ENCODE measurements at places on chromosomes 7 and 10.

DNA sequence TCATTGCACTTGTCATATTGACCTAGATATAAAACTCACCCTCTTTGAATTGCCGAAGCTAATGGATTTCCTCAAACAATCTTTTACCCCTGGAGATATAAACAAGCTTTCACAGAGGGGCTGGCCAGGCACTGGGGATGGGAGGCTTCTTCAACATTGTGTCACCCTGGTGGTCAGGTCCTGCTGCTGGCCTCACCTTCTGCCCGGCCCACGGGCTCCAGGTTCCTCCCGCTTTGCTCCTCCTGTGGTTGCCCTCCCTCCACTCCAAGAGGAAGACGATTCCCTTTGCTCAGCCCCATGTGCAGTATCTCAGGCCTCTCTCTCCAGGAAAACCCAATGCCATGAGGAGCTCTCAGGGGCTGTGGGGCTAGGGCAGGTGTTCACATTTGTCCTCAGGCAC, 118.1 kb upstream of the ADCY1 start:
- no peak for DNase-seq

DNA sequence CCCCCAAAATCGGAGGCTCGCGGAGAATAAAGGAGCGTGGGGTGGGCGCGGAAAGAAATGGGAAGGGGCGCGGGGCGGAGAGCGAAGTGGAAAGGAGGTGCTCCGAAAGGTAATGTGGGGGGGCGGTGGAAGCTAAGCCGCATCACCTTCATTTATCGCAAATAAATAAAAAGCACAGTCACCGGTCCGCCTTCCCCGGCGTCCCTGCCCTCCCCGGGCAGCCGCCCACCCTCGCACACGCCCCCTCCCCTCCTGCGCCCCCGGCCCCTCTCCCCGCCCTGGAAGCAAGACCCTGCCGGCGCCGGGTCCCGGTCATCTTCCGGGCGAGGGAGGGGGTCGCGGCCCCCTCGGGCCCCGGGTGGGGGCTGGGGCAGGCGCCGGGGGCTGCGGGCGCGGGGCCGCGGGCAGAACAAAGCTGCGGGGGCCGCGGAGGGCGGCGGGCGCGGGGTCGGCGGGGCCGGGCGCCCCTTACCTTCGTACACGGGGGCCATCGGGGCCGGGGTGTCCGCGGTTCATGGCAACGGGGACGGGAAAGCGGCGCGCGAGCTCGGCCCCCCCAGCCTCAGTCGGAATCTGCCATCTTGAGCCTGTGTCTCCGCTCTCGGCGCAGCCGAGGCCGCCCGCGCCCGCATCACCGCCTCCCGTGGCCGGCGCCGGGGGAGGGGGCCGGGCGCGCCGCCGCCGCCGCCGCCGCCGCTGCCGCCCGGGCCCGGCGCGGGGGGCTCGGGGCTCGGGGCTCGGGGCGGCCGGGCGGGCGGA, 486 bp downstream of the HIPK2 start:
- no peak for DNase-seq

DNA sequence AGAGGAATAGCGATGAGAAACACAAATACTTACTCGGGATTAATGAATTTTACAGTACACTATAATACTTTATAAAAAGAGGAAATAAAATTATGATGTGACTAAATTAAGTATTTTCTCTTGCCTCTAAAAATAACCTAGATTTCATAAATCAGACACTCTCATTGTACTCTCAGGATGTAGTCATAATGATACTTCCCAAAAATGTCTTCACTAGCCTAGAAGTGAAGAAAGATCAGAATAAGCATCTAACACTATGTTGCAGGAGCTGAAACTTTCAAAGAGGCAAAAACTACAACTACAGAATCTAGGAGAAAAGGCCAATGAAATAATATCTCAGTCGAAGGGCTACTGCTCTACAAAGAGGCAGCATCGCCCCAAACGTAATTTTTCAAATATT, 49.4 kb downstream of the DNAJC1 start:
- DNase-seq = no peak

DNA sequence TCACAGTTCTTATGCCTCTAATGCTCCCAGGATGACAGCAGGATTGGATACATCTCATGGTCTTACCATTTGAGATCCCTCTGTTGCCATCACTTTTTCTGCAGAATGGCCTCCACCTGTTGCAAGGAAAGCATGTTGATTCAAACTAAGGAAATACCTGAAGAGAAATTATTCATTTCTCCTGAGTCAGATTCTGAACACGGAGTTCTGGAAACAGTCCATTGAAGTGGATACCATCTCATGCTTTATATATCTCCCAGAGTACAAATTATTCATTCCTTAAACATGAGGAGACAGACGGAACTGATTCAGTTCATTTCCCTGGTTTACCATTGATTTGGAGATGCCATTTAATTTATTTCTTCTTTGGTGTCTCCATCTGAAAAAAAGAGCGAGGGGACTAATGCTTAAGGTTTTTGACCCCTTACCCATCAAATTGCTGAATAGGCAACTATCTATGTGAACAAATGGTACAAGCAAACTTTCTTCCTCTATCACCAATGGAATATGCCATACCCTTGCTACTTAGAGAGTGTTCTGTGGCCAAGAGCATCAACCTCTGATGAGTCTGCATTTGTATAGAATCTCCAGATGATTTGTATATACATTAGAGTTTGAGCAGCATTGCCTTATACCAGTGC, 305.0 kb upstream of the LRGUK start:
- DNase-seq = no peak
